HCT116 (cell line): ENCODE measurements at places on chromosomes 6 and 20. TPM values are rescaled to one million over a fixed set of nuclear protein-coding genes. Genes with fewer than 3 reads are reported as not detected.

Gene CCHCR1
- total RNA-seq: 40.7 TPM

GRCh38 chr6:138555421-138555988 lies 56.2 kb upstream of the NHSL1 start:
- no peak overlapping the region for H3K4me3 ChIP-seq
- H3K27me3 ChIP-seq: no peaks in the 10 kb centered on the region; the same call in 1 of the 2 replicates
- no peak for DNase-seq

Gene FAM229B
- total RNA-seq: 11.4 TPM

Gene IPCEF1
- 0.32 TPM for total RNA-seq

Gene C4B
- 6.3 TPM for total RNA-seq

Gene KCNB1
- 0.79 TPM for total RNA-seq

DNA sequence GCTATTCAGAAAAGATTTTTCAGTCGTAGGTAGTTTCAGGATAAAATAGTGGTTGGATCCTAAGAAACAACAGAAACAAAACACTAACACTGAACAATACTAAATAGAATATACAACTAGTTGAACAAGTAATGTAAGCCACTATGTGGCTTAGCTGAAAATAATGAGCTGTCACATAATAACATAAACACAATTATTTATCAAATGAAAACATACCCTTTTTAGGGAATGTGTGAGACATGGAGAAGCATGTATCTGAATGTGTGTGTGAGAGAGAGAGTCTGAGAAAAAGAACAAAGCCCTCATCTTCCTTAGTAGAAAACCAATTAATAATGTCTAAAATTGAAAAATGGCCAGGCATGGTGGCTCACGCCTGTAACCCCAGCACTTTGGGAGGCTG lies 122.6 kb upstream of the LOC128125822 start:
- no peaks in the 10 kb centered on the region for H3K36me3 ChIP-seq
- no peak for DNase-seq
- no peak overlapping the region for H3K27ac ChIP-seq
- no peaks in the 10 kb centered on the region for H3K27me3 ChIP-seq

- H3K36me3 ChIP-seq: no peaks in the 10 kb centered on the region
- no peak for DNase-seq
- H3K4me3 ChIP-seq: no peak overlapping the region
Measured at GRCh38 chr6:105774247-105774646, 311.9 kb upstream of the PRDM1 start.

Gene ACTL10
- total RNA-seq: 0.22 TPM

GRCh38 chr6:111566222-111566734 lies 39.4 kb downstream of the TRAF3IP2 start:
- peaks cover 21% of the 10 kb centered on the region; the same call in 1 of the 2 replicates for H3K36me3 ChIP-seq
- H3K4me1 ChIP-seq: no peaks in the 10 kb centered on the region
- H3K27me3 ChIP-seq: no peaks in the 10 kb centered on the region

DNA sequence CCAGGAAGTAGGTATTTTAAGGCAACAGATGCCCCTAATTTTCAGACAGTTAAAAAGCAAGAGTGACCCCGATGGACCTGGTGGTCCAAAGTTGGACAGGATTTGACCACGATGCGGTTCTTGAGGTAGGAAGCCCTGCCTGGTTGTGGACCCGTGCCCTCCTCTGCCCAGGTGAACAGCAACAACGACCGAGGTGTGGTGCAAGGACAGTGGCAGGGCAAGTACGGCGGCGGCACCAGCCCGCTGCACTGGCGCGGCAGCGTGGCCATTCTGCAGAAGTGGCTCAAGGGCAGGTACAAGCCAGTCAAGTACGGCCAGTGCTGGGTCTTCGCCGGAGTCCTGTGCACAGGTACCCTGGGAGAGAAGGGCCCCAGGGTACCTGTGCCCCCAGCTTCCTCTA lies 18.7 kb downstream of the TGM6 start:
- H3K36me3 ChIP-seq: no peaks in the 10 kb centered on the region
- no peaks in the 10 kb centered on the region for H3K4me1 ChIP-seq
- no peak overlapping the region for H3K4me3 ChIP-seq
- no peak for DNase-seq
- no peak overlapping the region for H3K27ac ChIP-seq

DNA sequence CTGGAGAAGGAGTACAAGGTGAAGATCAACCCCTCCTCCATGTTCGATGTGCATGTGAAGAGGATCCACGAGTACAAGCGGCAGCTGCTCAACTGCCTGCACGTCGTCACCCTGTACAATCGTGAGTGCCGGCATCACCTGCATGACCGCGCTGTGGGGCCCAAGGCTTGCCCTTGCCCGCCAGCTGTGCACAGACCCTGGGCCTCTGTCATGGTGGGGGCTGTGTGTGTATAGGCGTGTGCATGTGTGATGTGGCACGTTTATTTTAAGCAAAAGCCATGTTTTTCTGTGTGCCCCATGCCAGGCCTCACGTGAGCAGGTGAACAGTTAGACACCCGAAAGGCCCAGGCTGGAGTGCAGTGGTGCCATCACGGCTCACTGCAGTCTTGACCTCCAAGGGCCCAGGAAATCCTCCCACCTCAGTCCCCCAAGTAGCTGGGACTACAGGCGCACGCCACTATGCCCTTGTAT lies 36.3 kb downstream of the PYGB start:
- no peak for DNase-seq
- peaks cover 8% of the 10 kb centered on the region for H3K36me3 ChIP-seq
- no peak overlapping the region for H3K27ac ChIP-seq
- H3K4me1 ChIP-seq: no peaks in the 10 kb centered on the region

GRCh38 chr6:150361876-150362275 lies 6.9 kb upstream of the IYD start:
- no peak overlapping the region for H3K4me3 ChIP-seq
- DNase-seq: no peak
- no peak overlapping the region for H3K27ac ChIP-seq

- no peaks in the 10 kb centered on the region for H3K4me1 ChIP-seq
- DNase-seq: no peak
- H3K27ac ChIP-seq: no peak overlapping the region
- H3K4me3 ChIP-seq: no peak overlapping the region
- no peaks in the 10 kb centered on the region for H3K36me3 ChIP-seq
Measured at GRCh38 chr6:73062837-73063236, 162.5 kb downstream of the KHDC1L start.

GRCh38 chr6:125743604-125744003 lies 5.8 kb upstream of the HEY2 start:
- H3K4me3 ChIP-seq: no peak overlapping the region
- peaks cover 64% of the 10 kb centered on the region for H3K27me3 ChIP-seq
- no peak for DNase-seq
- no peak overlapping the region for H3K27ac ChIP-seq
- H3K36me3 ChIP-seq: no peaks in the 10 kb centered on the region

Gene CYP24A1
- total RNA-seq: 267 TPM

- no peak for DNase-seq
- peaks cover 7% of the 10 kb centered on the region; the same call in 1 of the 2 replicates for H3K4me1 ChIP-seq
- peaks cover 20% of the 10 kb centered on the region for H3K36me3 ChIP-seq
- H3K27ac ChIP-seq: no peak overlapping the region
Measured at GRCh38 chr6:166335378-166336302, 6.7 kb downstream of the SFT2D1 start.

Gene GJA10
- total RNA-seq: not detected

DNA sequence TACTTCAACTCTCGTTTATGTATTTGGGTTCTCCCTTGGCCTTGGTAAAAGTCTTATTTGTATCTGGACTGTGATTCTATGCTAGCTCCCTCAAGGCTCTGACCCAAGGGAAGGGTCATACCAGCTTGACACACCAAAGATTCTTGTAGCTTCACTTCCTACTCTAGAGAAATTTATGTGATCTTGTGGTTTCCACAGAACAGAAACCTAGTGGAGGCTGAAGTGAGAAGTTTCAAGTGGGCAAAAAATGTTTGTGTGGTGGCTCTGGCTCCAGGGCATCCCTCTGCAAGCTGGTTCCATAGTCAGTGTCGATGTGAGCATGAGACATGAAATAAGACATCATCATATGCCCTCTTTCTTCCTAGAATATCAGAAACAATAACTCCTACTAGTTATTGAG lies 48.1 kb upstream of the TNFRSF21 start:
- no peaks in the 10 kb centered on the region for H3K36me3 ChIP-seq
- no peaks in the 10 kb centered on the region for H3K27me3 ChIP-seq
- no peak overlapping the region for H3K27ac ChIP-seq
- H3K4me3 ChIP-seq: no peak overlapping the region

DNA sequence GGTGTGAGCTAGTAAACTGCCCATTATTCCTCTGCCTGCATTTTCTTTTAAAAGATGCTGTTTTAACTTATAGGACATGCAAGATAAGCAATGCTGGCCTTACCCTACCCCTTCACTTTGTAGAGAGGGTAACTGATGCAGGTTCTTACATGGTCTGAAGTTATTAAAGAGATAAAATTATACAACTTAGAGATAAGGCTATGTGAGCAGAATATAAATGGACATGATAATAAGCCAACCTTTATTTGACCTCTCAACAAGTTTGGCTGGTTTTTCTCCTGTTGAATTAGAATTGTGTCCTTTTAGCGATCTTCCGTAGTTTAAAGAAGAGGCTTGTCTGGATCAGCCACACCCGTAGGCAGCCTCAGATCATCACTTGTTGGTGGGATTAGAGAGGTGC lies 377.0 kb downstream of the BTBD3 start:
- no peak for DNase-seq
- no peak overlapping the region for H3K4me3 ChIP-seq
- no peaks in the 10 kb centered on the region for H3K27me3 ChIP-seq
- H3K36me3 ChIP-seq: no peaks in the 10 kb centered on the region

- no peaks in the 10 kb centered on the region for H3K36me3 ChIP-seq
- H3K27ac ChIP-seq: peak overlapping the region; percentile 100
- peaks cover 78% of the 10 kb centered on the region for H3K4me1 ChIP-seq
- H3K4me3 ChIP-seq: no peak overlapping the region
Measured at GRCh38 chr20:41005361-41005729, 23.3 kb upstream of the TOP1 start.

- peaks cover 57% of the 10 kb centered on the region for H3K4me1 ChIP-seq
- H3K27ac ChIP-seq: peak overlapping the region; percentile 84
- DNase-seq: peak; percentile 56
- H3K27me3 ChIP-seq: no peaks in the 10 kb centered on the region
- H3K4me3 ChIP-seq: peak overlapping the region; percentile 47
- no peaks in the 10 kb centered on the region; the same call in 1 of the 2 replicates for H3K36me3 ChIP-seq
Measured at GRCh38 chr6:105326216-105326615, 76.7 kb downstream of the PREP start.

GRCh38 chr6:106730718-106731117 lies 101.3 kb downstream of the QRSL1 start:
- no peaks in the 10 kb centered on the region for H3K27me3 ChIP-seq
- H3K27ac ChIP-seq: no peak overlapping the region
- no peak for DNase-seq

Gene HLA-DMB
- total RNA-seq: 3.3 TPM

DNA sequence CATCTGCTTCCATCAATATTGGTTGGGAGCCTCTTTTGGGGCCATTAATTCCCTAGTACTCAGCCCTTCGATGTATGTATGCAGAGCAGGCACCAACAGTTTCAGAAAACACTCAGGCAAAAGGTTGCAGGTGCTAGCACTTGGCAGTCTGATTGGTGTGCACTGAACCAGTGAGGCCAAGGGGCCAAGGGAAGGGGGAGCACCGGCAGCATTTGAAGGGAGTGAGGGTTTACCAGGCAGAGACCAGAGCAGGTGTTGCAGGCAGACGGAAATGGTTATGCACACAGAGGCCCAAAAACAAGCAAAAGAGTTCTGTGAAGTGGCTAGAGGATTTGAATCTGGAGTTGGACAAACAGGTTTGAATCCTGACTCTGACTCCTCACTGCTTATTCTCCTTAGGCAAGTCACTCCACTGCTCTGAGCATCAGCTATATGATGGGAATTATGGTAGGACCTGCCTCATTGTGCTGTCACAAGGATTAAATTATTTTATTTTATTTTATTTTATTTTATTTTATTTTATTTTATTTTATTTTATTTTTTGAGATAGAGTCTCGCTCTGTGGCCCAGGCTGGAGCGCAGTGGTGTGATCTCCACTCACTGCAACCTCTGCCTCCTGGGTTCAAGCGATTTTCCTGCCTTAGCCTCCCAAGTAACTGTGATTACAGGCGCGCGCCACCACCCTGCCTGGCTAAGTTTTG lies 58.1 kb upstream of the SHLD1 start:
- H3K4me3 ChIP-seq: no peak overlapping the region
- H3K27ac ChIP-seq: no peak overlapping the region
- H3K36me3 ChIP-seq: no peaks in the 10 kb centered on the region
- no peaks in the 10 kb centered on the region for H3K27me3 ChIP-seq

Gene ARFGEF3
- 3.8 TPM for total RNA-seq

DNA sequence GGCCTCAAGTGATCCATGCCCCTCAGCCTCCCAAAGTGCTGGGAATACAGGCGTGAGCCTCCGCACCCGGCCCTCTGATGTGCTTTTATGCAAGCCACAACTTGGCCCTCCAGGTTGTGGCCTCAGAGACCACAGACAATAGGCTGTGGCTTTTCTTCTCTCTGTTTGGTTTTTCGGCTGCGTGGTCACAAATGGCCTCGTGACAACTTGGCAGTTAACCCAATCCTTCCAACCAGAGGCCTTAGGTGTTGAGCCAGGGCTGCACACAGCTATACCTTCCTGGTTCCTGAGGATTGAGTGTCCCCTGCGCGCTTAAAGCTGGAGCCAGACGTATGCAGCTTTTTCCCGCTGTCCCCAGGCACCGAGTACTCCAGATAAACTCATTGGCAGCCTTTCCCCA lies 6.3 kb upstream of the TGM3 start:
- no peak overlapping the region for H3K27ac ChIP-seq
- H3K27me3 ChIP-seq: no peaks in the 10 kb centered on the region
- no peaks in the 10 kb centered on the region for H3K4me1 ChIP-seq
- no peak overlapping the region for H3K4me3 ChIP-seq
- H3K36me3 ChIP-seq: no peaks in the 10 kb centered on the region

GRCh38 chr20:17786221-17786718 lies 86.5 kb downstream of the BANF2 start:
- H3K4me1 ChIP-seq: no peaks in the 10 kb centered on the region
- H3K36me3 ChIP-seq: no peaks in the 10 kb centered on the region
- H3K27me3 ChIP-seq: no peaks in the 10 kb centered on the region
- H3K4me3 ChIP-seq: no peak overlapping the region
- no peak for DNase-seq
- no peak overlapping the region for H3K27ac ChIP-seq

Gene NRSN1
- total RNA-seq: not detected

GRCh38 chr6:132520953-132521352 lies 8.0 kb upstream of the STX7 start:
- no peak for DNase-seq
- H3K36me3 ChIP-seq: no peaks in the 10 kb centered on the region
- H3K4me1 ChIP-seq: peaks cover under 1% of the 10 kb centered on the region
- peaks cover 4% of the 10 kb centered on the region; the same call in 1 of the 2 replicates for H3K27me3 ChIP-seq

Gene CPXM1
- total RNA-seq: 0.17 TPM
